ENCODE measurements at places on chromosomes 16 and 17.

DNA sequence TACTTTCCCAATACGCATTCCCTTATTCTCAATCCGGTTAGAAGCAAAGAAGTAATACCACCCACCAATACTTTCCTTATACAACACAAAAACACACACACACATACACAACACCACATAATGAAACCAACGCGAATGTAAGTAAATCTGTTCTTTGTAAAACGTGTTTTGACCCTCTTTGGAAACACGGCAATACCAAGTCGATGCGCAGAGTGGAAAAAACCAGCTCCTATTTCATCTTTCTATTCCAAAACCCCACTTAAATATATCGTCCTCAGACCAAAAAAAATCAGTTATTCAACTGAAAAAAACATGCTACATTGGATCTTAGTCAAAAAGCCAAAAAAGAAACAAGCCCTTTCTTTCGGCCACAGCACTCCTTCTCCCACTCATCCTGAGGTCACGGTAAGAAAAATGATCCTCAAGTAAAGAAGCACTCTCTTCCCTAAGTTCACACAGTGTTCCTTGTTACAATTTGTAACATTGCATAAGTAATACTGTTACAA is 31.0 kb upstream of the ARL4D start:
- peak; percentile 96 for DNase-seq

- DNase-seq = no peak
These were observed 5.8 kb downstream of the ZG16B start for GRCh38 chr16:2835638-2836493.

- no peak for DNase-seq
These were observed 26.1 kb upstream of the CYTH1 start for GRCh38 chr17:78808163-78808562.

- no peak for DNase-seq
These were observed 26.2 kb upstream of the AXIN2 start for GRCh38 chr17:65587534-65588180.

DNA sequence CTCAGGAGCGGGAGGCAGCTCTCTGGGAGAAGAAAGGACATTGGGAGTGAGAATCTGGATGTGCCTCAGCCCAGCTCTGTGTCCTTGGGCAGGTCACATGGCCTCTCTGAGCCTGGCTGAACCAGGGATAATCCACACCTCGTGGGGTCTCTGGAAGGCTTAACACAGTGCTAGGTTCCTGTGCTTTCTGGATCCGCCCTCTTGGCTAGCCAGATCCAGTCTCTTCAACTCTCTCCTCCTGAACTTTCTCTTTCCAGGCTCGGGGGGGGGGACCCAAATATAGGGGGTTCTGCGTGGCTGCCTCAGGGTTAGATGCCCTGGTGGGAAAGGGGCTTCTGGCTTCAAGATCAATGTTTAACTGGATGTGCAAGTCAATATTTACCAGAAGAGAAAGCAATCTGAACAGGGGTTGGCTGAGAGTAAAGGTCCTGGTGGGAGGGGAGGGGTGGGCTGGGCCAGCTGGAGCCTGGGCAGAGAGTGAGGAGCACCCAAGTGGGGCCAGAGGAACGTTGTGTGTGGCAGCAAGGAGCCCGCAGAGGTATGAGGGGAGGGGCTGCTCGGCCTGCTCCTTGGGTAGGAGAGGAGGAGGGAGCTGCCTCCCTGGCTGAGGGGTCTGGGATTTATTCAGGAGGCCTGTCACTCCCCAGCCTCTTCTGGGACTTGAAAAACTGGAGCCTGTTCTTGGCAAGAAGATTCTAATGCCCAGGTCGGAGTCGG is at the start of gene SERPINF2:
Gene SERPINF2, plus strand, starts transcription at position 501 of the 717 bp plus-strand sequence. CDS start 2,125 bp downstream, outside the sequence.
- DNase-seq = no peak

- no peak for DNase-seq
These were observed 251.7 kb upstream of the IRX3 start for GRCh38 chr16:54538276-54538675.

- DNase-seq = no peak
These were observed 24.8 kb downstream of the HS3ST3B1 start for GRCh38 chr17:14325618-14326167.

GRCh38 chr17:61806081-61806828 is 57.1 kb downstream of the BRIP1 start:
- DNase-seq = no peak

GRCh38 chr17:34619687-34620217 is 40.4 kb downstream of the TMEM132E start:
- DNase-seq = no peak

DNA sequence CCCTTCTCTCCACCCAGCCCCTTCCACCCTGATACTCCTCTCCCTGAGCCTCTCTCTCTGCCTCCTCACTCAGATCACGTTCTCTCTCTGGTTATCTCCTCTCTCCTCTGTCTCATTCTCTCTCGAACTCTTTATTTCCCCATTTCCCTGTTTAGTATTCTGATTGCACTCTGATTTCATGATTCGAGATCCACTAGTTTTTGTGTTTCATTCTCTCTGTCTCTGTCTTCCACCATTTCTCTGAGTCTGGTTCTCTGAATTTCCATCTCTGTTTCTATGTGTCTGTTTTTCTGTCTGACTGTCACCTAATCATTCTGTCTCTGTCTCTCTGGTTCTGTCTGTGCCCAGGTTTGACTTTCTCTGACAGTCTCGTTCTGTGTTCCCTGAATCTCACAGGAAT is 2.0 kb downstream of the SEZ6L2 start:
- DNase-seq = no peak

- DNase-seq = peak; percentile 38
These were observed 22.8 kb downstream of the KATNIP start for GRCh38 chr16:27572711-27573110.

GRCh38 chr16:69057400-69058378 is 47.8 kb upstream of the HAS3 start:
- no peak for DNase-seq

- DNase-seq = no peak
These were observed 6.9 kb downstream of the MYO19 start for GRCh38 chr17:36527621-36528250.

Data from retina (tissue), 1 donor.